ENCODE measurements at places on chromosomes 1 and 21.

DNA sequence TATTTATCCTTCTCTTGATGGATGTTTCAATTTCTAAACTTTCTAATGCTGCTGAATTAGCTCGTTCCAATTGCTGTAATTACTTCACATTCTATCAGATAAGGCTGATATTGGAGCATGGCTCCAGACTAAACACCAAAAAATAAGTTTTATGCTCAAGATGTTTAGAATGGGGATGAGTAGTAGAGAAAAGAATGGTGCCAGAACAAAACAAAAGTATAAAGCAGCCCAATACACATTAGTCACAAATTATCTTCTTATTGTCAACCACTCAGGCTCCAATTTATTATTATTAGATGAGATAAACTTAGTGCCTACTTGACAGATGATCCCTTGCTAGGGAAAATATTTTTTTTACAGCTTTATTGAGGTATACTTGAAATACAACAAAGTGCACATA, 21.8 kb downstream of the ATPAF1 start:
- no peak for DNase-seq

- no peak for DNase-seq
Measured at GRCh38 chr1:71918630-71919029, 363.7 kb downstream of the NEGR1 start.

DNA sequence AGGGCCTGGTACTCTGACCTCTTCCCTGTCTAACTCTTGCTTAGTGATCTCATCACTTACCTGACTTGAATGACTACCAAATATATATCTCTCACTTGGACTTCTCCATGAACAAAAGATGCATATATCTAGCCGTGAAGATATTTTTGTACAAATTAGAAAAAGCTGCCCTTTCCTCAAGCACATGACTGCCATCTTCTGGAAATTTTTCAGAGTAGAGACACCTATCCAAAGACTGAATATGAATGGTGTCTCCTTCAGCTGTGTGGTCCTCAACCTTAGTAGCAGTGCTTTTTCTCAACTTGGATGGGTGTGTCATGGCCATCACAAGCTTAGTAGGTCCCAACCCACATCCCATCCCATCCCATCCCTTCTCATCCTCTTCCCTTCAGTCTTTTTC, 142.3 kb downstream of the DNM3 start:
- DNase-seq = no peak

DNA sequence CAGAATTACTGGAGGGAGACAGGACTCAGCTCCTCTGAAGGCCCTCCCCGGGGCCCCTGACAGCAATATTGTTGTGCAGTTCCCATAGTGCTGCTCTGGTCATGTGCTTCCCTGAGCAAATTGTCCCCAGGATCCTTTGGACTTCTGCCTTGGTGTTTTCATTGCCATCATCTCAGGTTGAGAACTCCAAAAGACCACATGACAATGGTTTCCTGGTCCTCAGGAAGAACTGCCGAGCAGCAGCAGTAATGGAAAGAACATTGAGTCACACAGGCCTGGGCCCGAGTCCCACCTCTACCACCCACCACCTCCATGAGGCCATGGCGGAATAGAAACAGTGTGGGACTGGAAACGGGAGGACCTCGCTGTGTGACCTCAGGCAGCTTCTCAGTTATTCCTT, 6.3 kb upstream of the CTTNBP2NL start:
- DNase-seq = no peak

GRCh38 chr1:90488451-90488850, 228.7 kb downstream of the BARHL2 start:
- no peak for DNase-seq

DNA sequence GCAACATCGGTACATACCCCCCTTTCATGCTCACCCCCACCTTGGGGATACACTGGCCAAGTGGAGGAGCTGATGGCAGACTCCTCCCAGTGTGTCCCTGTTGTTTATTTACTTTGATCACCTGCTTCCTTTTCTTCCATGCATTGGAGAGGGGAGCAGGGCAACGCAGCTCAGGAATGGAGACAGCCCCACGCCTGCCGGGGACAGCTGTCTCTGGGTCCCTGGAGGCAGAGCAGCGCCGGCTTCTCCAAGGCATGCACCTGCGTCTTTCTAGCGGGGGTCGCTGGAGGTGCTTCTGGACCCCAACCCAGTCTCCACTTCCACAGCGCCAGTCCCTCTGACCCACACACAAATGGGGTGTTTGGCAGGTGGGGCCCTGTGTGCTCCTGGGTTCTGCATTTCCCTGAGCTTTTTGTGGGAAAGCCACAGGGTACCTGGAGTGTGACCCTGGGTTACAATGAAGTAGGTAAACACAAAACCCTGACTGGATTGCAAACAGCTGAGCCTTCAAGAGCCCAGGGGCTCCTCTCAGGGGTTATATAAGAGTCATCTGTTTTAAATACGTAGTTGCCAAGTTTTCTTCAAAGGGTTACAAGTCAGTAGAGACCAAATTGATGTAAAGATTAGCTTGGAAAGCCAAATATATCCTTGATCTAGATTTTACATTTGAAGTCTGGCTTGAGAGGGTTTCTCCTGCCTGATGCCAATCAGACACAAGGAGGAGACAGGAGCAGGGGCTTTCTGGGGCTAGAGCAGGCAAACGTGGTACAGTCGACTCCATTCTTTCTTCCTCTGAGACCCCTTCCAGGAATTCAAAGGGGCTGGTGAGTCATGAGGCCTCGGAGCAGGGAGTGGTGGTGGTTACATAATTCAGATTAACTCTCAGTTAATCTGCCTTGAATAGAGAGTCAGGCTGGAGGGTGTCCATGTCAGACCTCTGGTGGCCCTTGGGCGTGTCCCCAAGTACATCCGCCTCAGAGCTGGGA, 4.5 kb downstream of the AJAP1 start:
- no peak for DNase-seq

- no peak for DNase-seq
Measured at GRCh38 chr1:176869577-176869976, 294.9 kb downstream of the ASTN1 start.

GRCh38 chr1:32180186-32181060, 948 bp downstream of the TXLNA start:
- DNase-seq = no peak

DNA sequence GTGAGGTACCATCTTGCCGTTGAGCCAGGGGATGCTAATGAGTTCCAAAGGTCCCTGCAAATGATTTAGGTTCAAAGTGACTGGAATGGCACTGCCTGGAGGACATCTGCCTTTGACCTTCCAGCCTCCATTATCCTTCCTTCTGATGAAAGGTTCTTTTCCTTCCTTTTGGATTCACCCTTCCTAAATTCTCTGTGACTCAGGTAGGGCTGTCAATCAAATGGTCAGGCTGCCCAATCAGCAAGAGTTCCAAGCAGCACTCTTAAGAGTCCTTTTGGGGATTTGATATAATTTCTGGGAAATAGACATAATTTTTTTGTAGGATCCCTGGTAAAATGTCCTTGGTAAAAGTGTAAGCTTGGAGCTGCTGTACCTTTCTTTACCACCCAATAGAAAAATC, 58.8 kb upstream of the LMO4 start:
- DNase-seq = no peak

- no peak for DNase-seq
Measured at GRCh38 chr1:90305577-90305976, 310.7 kb downstream of the ZNF326 start.

DNA sequence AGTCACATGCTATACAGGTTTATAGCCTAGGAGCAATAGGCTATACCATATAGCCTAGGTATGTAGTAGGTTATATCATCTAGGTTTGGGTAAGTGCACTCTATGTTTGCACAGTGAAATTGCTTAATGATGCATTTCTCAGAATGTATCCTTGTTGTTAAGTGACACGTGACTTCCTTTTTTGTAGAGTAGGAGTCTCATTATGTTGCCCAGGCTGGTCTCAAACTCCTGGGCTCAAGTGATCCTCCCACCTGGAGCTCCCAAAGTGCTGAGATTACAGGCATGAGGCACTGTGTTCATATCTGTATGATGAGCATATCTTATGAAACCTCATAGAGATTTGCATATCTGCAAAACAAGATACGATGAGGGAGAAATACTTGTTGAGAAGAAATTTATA, 13.8 kb upstream of the ABCB10 start:
- no peak for DNase-seq

DNA sequence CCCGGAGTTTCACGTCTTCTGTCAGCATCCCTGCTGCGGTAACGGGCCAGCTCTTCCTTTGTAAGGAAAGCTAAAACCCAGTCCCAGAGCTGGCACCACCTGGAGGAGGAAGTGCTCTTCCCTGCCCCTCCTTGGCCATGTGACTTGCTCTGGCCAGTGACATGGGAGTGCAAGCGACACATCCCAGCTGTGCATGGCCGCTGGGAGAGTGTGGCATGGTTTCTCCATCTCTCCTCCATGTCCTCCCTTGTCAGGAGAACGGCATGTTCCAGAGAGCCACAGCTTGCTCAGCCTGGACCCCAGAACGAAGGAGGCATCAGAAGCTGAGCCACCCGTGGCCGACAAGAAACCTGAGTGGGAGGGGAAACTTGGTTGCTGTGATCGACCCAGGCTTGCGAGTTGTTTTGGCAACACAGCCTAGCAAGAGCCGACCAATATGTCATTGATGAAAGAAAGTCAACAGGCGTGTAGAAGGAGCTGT, 2.7 kb upstream of the PRXL2B start:
- no peak for DNase-seq

GRCh38 chr21:23542097-23542496, 2065.2 kb downstream of the MRPL39 start:
- no peak for DNase-seq

- DNase-seq = no peak
Measured at GRCh38 chr21:38625000-38625399, 126.7 kb upstream of the ERG start.

GRCh38 chr1:159902541-159902940, 2.6 kb upstream of the CFAP45 start:
- no peak for DNase-seq

GRCh38 chr1:224759681-224760091, 143.6 kb downstream of the CNIH3 start:
- DNase-seq = no peak

DNA sequence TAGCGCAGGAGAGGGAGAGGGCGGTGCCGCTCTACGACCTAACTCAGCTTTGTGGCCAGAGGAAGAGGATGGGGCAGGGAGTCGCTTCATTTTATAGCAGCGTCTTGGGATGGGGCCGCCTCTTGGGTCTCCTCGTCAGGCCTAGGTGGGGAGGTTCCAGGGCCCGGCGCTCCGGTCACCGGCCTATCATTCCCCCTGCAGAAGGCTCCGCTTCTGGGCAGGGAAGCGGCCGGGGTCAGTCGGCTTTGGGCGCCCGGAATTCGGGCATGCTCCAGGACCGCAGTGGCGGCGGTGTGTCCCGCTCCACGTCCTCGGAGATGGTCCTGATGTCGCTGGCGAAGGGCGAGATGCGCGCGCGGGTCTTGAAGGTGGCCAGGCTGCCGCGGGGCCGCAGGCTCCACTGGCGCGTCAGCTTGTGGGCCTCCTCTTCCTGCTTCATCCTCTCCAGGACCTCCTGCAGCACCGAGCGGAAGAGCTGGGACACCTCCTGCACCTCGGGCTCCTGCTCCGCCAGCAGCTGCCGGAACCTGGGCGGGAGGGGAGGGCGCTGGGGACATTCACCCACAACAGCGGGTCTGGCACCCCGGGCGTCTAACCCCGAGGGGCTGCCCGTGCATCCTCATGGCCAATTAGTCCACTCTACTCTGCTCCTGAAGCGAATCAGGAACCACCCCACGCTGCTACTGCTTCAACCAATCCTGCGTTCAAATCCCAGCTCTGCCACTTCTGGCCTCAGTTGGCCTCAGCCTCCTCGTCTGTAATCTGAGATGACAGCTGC, 13.0 kb downstream of the RD3 start:
- no peak for DNase-seq

DNA sequence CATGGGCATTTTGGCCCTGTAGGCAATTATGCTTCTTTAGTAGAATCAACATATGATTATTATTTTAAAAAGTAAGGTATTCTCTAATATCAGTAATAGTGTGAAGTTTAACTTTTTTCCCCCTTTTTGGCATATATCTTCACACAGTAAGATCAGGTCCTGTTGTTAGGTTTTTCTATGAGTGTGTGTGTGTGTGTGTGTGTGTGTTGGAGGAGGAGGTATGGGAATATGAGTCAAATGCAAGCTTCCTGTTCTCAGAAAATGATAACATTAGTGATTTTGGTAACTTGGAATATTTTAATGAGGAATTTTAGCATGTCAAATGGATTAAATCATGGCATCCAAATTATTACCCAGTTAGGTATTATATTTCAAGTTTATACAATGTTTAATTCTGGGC, 65.8 kb upstream of the BCL10 start:
- DNase-seq = no peak

- DNase-seq = no peak
Measured at GRCh38 chr1:22297999-22298398, 153.7 kb upstream of the ZBTB40 start.

DNA sequence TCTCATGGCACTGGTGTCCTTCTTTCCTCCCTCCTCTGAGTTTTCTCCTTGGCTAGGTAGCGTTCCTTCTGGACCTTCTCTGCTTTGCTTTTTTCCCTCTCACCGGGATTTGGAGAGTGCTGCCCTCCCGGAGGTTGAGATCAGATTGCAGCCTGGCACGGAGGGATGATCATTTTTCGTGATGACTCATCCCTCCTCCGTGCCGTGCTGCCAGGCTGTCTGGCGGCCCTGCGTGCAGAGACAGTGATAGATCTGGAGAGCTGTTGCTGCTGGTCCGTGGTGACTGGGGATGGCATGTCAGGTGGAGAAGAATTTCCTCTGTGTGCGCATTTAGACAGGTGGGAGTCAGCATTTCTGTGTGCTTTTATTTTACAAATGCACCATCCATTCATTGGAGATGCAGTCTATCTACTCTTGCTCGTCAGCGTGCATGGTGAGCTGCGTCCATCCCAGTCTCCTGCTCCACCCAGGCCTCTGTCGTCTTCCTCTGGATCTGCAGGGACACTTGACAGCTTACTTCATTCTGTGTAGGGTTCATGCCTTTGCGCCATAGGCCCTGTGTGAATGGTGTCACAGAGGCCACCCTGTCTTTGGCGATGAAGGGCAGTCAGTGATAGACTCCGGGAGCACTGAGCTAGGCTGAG, 104.4 kb downstream of the PCBP3 start:
- DNase-seq = no peak

DNA sequence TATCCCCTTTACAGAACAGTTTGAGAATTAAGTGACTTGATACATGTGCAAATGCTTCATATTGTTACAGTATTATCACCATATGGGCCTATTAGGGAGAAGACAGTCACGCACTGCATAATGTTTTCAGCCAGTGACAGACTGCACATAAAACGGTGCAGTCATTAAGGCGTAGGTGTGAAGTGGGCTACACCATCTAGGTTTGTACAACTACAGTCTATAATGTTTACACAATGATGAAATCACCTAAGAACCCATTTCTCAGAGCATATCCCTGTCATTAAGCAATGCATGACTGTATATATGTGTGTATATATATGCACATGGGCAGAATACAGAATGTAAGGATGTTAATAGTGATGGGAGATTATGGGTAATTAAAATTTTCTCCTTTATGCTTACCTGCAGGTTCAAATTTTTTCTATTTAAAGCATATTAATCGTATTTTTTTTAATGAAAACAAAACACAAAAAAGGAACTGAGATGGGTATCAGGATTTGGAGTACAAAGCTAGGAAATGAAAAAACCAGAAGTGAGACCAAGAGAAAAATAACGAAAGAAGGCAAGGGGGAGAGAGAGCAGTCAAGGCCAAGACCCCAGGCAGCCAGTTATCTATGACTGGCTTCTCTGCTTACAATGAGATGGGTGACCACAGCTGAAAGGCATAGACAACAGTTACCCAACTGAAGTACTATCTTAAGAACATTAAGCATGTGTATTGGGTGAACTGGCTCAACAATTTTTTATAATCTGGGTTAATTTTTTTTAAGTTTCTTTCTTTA, 122.9 kb upstream of the DAB1 start:
- DNase-seq = no peak

- no peak for DNase-seq
Measured at GRCh38 chr1:186985889-186986491, 157.2 kb downstream of the PLA2G4A start.

- DNase-seq = no peak
Measured at GRCh38 chr21:33140288-33140687, 70.3 kb downstream of the OLIG1 start.

Measured in stimulated activated CD8-positive, alpha-beta memory T cell treated with anti-CD3 and anti-CD28 coated beads, Interleukin-12 subunit alpha, Interleukin-12 subunit beta, amount 100 ng/mL, for 4 hours (primary cell).